Right cardiac atrium (tissue), 5 donors: ENCODE measurements at places on chromosomes 3 and 15. TPM values are rescaled to one million over a fixed set of nuclear protein-coding genes. Genes with fewer than 3 reads are reported as not detected.

- DNase-seq: no peak
These were observed 128.6 kb downstream of the ABI3BP start for GRCh38 chr3:100864471-100865250.

DNA sequence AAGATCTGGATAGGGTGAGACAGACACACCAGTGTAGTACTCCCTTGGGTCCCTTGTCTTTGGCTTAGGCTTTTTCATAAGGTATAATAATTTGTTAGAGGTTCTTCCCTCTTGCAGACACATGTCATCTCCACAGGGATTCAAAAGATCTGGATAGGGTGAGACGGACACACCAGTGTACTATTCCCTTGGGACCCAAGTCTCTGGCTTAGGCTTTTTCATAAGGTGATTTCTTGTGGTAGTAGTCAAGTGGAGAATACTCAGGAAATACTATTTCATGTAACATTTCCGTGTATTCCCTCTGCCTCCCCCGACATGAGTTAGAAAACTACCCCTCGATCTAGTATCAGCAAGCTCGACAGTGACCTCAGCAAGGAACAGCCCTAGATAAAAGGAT lies 954 bp upstream of the MAPKBP1 start:
- DNase-seq: no peak

- no peak for DNase-seq
These were observed 244.1 kb upstream of the STT3B start for GRCh38 chr3:31288641-31289100.

DNA sequence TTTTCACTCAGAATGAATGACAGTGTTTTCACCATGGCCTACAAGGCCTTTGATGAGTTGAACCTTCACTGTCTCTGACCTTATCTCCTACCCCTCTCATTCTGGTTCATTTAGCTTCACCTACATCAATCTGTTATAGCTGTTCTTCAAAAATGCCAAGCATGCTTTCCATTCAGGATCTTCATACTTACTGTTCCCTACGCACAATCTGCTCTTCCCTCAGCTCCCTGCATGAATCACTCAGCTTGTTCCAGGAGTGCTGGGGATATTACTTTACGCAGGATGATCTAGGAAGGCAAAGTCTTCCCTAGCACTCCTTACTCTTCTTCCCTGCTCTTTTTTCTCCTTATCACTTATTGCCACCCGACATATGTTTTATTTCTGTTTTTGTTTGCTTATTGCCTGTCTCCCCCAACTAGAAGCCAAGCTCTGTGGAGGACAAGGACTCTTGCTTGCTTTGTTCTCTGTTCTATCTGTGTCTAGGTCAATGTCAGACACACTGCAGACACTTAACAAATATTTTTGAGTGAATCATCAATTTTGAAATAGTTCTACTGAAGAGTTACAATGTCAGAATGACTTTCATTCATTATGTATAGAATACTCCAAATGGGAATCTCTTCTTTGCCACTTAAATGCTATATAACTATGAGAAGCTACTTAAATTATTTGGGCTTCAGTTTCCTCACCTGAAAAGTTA lies 238.3 kb upstream of the FEZF2 start:
- no peak for DNase-seq

GRCh38 chr3:102510663-102511062 lies 75.8 kb downstream of the ZPLD1 start:
- no peak for DNase-seq

CCDC9B gene
- 133 TPM for total RNA-seq

ADGRG7 gene
- not detected for total RNA-seq

CHRNA5 gene
- total RNA-seq: 3.4 TPM
